NCI-H748 treated with DMSO at 0.1 percent for 48 hours (cell line): ENCODE measurements at places on chromosomes 4 and X.
A peak's percentile ranks its signal among the peaks of the same experiment; 100 is the strongest.

DNA sequence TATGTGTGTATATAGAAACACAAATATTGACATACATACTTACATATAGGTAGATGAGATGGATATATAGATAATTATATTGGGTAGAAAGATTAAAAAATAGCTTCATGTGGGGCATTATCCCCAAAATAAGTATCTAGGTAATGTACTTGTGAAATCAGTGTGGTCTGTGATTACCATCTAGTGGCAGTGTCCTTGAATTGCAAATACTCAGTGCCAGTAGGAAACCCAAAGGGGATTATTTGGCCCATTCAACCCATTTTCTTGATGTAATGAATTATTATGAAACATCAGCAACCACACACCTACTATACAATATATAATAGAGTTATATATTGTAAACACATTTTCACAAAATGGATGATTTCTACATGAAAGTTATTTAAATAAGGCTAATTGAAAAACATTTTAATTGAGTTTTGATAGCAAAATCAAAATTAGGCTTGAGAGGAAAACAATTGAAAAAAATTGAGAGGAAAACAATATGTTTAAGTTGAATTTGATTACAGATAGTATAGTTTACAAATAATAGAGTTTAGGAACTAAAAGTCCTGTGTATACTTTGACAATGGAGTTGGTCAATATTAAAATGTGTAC lies 389.4 kb downstream of the GALNTL6 start:
- peak; percentile 43 for DNase-seq

GRCh38 chr4:143357161-143357845 lies 20.6 kb downstream of the GAB1 start:
- no peak for DNase-seq

GRCh38 chrX:119605464-119606279 lies 552 bp downstream of the NKRF start:
- DNase-seq, result no peak

- DNase-seq, result no peak
These were observed 21.2 kb upstream of the SYNPO2 start for GRCh38 chr4:118867311-118868067.

DNA sequence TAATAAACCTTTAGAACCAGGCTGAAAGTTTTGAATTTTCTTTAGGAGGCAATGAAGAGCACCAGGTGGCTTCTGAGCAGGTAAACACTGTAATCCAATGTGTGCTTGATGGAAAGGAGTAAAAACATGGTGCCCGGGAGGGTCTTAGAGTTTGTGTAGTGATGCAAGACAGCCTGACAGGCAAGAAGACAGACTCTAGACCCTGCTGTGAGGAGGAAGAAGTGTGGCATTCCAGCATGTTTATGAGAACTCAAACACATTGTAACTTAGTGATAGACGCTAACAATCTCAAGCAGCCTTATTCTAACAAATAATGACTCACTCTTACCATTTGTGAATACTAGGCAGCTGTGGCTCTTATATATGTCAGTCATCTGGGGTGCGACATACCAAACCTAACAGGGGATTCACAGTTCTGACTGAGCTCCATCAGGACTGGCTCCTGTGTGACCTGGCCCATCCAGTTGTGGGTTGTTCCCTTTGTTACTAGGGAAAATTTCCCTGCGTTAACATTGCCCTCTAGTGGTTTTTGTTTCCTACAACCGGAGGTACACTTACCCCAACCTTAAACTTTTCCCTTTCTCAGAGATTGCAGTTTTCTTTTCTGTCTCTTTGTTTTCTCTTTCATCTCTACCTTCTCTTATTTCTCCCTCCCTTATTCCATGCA lies 53.8 kb downstream of the VSIG4 start:
- no peak for DNase-seq

GRCh38 chr4:41334182-41334581 lies 77.5 kb downstream of the UCHL1 start:
- peak; percentile 55 for DNase-seq

GRCh38 chr4:108118505-108118904 lies 50.2 kb downstream of the LEF1 start:
- peak; percentile 87 for DNase-seq
